ENCODE measurements at places on chromosomes 16 and 17.

- no peak for DNase-seq
Measured at GRCh38 chr17:63842173-63842539, 329 bp downstream of the SMARCD2 start.

DNA sequence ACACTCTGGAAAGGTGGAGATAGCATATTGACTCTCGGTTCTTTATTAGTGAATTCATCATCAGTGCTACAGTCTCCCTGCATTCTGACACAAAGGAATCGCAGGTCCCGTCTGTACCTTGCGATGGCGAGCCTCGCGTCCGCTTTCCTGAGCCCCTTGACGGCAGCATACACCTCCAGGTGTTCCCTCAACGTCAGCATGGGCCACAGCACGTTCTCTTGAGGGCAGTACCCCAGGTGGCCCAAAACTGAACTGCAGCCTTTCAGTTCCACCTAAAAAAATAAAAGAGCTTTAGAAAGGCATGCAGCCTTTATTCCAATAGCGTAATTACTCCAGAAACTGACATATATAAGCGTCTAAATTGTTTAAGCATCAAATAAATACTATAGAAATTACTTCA, 24.2 kb upstream of the ABCA9 start:
- no peak for DNase-seq

GRCh38 chr16:24610416-24610755, 71.0 kb downstream of the RBBP6 start:
- peak; percentile 45 for DNase-seq

GRCh38 chr17:12575641-12576040, 90.0 kb upstream of the MYOCD start:
- no peak for DNase-seq

DNA sequence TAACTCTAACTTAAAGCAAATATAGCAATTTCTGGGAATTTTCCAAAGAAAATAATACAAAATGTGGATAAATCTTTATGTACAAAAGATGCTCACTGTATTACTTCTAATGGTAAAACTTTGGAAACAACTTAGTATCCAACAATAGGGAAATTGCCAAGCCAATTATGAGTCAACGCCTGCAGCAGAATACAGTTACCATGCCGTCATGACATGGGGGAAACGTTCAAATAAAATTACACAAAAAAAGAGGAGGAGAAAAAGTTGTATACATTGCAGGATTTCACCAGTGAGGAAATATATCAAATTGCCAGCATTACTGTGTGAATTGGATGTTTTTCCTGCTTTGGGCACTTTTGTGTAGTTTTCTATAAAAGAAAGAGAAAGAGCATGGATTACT, 469.6 kb downstream of the SOX9 start:
- DNase-seq, result no peak

GRCh38 chr16:19238406-19238805, 47.1 kb upstream of the CLEC19A start:
- DNase-seq, result no peak

- DNase-seq, result peak; percentile 1
Measured at GRCh38 chr17:9520649-9521048, 55.0 kb downstream of the STX8 start.

GRCh38 chr16:74700438-74701225, at the start of gene MLKL:
MLKL (minus strand) TSS chr16:74700862; CDS start chr16:74695757, 5,105 bp downstream.
- no peak for DNase-seq

DNA sequence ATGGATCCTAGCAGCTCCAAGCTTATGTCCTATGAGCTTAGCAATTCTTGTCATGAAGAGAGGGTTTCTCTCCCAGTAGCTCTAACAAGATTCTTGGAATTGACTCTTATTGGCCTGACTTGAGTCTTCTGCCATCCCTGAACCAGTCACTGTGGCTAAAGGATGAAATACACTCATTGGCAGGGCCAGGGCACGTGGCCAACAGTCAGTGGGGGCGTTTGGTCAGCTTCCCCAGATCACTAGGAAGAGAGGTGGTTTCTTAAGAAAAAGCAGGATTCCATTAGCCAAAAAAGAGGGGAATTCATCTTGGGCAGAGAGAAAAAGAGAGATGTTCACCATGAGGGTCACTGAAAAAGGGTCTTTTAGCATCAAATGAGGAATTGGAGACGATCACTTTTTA, 363.2 kb downstream of the SNX29 start:
- DNase-seq, result no peak

DNA sequence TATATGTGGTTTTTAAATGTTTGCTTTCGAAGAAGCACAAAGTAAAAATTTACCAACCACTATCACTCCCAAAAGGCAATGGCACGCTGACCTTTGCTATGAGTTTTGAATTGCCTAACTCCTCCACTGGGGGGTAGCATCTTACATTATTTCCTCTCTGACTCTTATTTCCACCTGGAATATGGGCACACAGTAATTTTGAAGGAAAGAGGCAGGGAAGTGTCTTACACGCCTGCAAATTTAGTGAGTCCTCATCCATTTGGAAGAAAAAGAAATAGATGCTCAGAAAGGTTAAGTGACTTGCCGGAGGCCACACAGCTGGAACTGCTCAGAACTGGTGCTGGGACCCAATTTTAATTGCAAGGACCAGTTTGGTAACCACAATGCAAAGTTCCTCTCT, 29.9 kb upstream of the IRX6 start:
- DNase-seq, result no peak

GRCh38 chr16:68247400-68247799, 2.2 kb downstream of the PLA2G15 start:
- no peak for DNase-seq

DNA sequence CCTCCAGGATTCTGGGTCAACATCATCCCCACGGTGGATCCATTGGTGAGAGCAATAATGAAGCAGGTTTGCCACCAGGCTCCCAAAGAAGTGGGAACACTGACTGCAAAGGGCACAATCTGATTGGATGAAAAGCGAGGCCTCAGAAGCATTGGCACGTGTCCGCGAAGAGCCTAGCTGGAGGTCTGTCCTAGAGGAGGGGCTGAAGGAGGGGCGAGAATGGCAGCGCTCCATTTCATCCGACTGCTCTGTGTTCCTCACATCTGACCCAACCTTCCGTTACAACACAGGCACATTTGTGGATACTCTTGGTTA, 79.9 kb downstream of the MRC2 start:
- DNase-seq, result no peak

- no peak for DNase-seq
Measured at GRCh38 chr17:81697261-81698044, 5.7 kb upstream of the MRPL12 start.

GRCh38 chr17:28130472-28130871, 88.0 kb downstream of the NLK start:
- no peak for DNase-seq

- DNase-seq, result no peak
Measured at GRCh38 chr17:76544546-76545365, 4.9 kb downstream of the PRCD start.

- no peak for DNase-seq
Measured at GRCh38 chr17:14752011-14752410, 451.1 kb downstream of the HS3ST3B1 start.

DNA sequence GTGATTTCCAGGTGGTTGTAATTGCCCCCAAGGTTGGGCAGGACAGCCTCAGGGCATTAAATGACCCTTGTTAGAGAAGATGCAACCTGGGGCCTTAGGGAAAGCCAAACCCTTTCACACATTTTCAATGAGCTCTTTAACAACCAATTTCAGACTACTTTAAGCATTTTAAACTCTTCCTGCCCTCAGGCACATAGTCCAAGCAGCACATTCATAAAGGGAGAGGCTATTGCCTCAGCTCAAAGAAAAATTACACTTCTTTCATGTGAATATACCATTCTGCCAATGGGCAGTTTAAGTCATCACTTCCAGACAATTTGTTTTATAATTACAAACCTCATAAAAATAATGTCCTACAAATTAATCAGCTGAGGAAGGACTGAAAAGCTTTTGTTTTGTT, 544.5 kb downstream of the NPIPA7 start:
- no peak for DNase-seq

GRCh38 chr17:4436381-4436780, 2.6 kb downstream of the SPNS3 start:
- DNase-seq, result no peak

DNA sequence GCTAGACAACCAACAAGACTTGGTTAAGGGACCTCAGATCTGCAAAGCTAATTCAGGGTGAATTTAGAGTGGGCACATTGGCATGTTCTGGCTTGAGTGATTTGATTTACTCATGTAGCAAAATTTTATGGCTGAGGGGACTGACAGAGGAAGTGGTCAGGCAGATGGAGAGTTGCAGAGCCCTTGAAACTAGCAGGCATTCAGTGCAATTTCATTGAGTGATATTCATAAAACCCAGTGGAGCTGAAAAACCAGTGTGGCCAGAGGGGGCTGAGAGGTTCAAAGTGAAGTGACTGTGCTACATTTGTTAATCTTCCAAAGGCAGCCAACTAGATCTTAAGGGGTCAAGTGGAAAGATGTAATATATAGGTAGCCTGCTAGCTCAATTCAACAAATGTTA, 2.2 kb upstream of the TMEM94 start:
- no peak for DNase-seq

DNA sequence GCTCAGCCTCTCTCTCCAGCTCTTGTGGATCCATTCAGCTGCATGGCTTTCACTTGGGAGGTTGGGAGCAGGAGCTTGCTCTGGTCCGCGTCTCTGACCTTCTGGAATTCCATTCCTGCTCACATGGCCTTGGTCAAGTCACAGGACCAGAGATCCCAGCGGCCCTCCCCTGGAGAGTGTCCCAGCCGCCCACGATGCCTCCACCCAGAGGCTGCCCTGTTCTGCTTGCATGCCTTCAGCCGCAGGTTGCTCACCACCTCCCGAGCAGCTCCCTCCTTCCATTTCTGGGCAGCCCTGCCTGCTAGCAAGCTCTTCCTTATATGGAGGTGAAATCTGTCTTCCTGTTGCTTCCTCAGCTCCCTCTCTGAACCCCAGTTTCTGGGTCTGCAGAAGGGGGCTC, 32.6 kb downstream of the RAI1 start:
- DNase-seq, result no peak

DNA sequence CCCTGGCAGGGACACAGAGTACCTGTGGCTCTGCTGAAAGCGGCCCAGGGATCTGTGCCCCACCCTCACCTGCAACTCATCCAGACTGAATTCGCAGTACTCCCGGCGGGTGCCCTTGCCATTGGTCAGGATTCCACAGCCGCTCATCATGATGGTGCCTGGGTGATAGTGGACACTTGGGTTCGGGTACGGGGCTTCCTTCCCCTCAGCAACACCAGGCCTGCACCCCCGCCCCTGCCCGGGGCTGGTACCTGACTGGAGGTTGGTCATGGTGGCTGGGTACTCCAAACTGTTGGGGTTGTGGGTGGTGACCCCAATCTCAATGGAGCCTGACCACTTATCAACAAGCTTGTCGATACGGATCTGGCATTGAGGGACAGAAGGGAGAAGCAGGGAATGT, 2.9 kb downstream of the NEURL4 start:
- DNase-seq, result no peak

GRCh38 chr16:72786606-72787005, 261.3 kb downstream of the ZFHX3 start:
- no peak for DNase-seq

DNA sequence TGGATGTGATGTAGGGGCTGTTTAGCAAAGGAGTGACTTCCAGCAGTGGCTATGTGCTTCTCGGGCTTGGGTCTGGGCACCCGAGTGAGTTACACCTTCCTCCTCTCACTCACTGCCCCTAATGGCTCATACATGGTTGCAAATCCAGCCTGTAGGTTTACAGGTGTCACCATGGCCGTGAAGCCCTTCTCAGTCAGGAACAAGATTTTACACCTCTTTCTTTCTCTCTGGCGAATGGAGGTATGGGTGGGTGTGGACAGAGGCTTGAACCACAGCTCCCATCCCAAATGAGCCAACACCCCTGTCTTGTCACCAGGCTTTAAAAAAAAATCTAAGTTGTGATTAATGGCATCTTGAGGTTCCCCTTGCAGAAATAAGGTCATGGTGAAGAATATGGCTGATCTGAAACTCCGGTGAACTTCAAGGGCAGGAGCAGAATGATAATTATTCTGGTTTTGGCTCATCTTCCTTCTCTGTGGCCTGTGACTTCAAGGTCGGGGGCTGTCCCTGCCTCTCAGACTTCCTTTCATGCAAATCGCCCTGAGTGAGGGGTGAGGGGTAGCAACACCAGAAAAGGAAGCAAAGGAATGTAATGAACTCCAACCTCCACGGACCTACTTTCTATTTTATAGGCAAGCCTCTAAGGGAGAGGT, 331.2 kb downstream of the MAF start:
- no peak for DNase-seq

DNA sequence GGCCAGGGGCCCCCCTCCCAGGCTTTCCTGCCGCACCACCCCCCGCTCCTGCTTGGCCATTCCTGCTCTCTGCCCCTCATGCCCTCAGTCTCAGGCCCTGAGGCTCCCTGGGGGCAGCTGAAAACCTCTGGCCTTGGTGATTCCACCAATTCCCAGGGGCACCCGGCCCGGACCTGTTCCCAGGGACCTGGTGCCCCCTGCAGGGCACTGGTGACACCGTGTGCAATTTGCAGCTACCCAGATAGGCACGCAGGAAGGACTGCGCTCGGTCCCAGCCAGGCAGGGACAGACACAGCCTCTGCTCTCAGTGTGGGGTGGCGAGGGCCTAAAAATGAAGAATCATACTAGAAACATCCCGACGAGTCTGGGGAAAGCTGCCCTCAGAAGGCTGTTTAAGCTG, 13.4 kb downstream of the WFDC1 start:
- peak; percentile 57 for DNase-seq

- no peak for DNase-seq
Measured at GRCh38 chr16:72444696-72445095, 272.7 kb upstream of the PMFBP1 start.

DNA sequence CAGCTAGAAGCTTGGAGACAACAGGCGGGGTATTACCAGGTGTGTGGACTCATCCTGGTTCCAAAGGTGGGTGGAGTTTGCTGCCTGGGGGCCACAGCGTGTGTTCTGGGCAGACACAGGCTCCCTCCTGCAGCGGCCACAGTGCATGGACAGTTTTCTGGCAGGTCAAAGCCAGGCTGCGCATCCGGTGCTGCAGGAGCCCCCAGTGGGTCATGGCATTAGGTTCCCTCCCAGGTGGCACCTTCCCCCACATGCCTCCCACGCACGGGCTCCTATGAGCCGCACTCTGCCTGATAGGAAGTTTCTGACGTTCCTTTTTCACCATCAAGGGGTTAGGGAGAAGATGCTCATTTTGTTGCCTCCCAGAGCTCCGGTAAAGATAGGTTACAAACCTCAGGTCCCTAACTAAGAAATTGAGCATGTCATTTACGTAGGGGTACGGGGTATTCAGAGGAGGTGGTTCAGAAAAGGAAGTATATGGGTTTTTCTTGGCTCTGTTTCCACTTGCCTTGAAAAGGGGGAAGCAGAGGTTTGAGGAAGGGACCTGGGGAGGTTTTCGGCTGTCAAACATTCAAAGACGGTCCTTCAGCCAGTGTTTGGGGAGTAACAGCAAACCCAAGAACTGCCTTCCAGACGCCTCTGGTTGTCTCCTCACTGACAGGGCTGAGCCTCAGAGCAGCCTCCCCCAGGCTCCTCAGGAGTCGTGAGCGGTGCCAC, 32.7 kb upstream of the NAT9 start:
- no peak for DNase-seq

GRCh38 chr17:81580481-81580880, 28.3 kb upstream of the FAAP100 start:
- no peak for DNase-seq

DNA sequence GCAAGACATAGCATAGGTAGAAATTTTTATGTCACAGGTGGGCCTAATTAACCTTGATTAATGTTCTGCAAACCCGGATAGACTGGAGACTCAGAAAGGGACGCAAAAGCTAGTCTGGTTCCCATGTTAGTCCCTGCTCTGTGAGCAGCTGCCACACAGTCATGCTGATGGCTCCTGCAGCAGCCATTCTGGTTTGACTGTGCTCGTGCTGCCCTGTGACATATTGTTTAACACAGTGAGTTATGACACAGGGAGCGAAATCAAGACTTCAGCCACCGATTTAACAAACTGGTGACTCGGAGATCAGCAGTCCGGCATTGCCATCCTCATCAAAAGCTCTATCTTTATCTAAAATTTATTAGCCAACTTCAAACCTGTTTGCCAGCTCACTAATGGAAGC, 169.8 kb downstream of the WWOX start:
- no peak for DNase-seq
